Activated T-cell treated with anti-CD3 and anti-CD28 coated beads, Interleukin-2, amount 50 U/mL, for 48 hours (primary cell): ENCODE measurements at places on chromosomes 1 and 21.

DNA sequence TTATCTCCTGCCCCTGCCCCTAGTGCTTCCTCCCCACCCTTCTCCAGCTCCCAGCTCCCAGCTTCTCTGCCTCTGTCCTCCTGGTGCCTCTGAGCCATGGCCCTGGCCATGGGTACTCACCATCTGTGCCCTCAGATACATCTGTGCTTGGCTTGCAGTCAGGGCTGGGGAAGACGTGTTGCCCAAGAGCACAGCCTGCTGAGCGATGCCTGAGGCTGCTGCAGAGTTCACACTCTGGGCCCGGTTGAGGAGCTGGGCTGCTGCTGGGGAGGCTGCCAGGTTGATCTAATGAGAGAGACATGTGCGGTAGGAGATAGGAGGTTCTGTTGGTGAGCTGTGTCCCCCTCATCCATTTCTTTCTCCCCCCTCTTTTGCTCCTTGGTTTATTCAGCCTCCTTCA lies 49.4 kb upstream of the A3GALT2 start:
- no peak for DNase-seq

GRCh38 chr1:203065986-203066385 lies 19.8 kb downstream of the MYOG start:
- no peak for DNase-seq

GRCh38 chr1:185562461-185563359 lies 171.5 kb upstream of the HMCN1 start:
- no peak for DNase-seq

DNA sequence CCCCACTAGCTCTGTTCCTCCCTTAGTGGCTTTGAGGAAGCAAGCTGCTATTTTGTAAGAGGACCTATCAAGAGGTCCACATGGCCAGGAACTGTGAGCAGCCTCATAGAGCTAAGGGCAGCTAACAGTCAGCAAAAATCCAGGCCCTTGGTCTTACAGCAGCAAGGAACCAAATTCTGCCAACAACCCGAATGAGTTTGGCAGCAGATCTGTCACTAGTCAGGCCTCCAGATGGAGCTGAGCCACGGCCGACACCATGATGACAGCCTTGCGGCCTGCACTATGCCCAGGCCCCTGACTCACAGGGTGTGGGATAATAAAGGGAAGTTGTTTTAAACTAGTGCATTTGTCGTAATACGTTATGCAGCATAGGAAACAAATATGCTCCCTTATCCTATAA lies 28.0 kb upstream of the H3-3A start:
- no peak for DNase-seq

DNA sequence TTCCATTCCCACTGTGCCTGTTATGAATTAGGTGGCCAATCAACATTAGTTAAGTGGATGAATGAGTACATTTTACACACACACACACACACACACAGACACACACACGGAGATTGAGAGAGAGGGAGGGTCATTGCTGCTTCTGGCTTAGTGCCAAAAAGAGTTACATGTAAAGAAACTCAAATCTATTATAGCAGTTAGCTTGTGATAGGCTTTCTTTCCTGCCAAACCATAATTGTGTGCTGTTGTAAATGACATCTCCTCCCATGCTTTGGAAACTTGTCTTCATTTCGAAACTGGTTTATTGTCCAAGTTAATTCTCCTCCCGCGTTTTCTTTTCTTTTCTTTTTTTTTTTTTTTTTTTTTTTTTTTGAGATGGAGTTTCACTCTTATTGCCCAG lies 1.4 kb upstream of the MT1HL1 start:
- DNase-seq, result no peak

- no peak for DNase-seq
Observed at GRCh38 chr1:67652800-67653199, 32.2 kb upstream of the GADD45A start.

- DNase-seq, result no peak
Observed at GRCh38 chr1:229894532-229894931, 172.5 kb upstream of the GALNT2 start.

GRCh38 chr1:45892068-45892785 lies 88.8 kb downstream of the MAST2 start:
- no peak for DNase-seq

GRCh38 chr1:206568256-206568655 lies 44.0 kb downstream of the EIF2D start:
- DNase-seq, result peak; percentile 58

GRCh38 chr21:20971296-20971921 lies 26.8 kb upstream of the NCAM2 start:
- peak; percentile 38 for DNase-seq

DNA sequence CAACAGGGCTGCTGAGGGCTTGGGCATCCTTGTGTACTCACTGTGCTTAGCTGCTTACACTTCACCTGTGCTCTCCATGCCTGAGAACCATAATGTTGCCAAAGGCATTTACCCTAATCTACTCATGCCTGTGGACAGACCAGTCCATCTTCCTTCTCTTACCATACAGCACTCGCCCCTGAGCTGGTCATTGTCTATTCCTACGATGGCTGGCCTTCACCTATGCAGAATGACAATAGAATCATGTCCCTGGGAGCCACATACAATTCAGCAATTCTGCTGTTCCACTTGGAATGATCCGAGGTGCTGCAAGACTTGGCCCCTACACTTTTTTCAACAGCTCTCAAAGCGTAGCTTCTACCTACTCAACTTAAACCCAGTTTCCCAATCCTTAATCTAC lies 96.5 kb downstream of the PAPPA2 start:
- no peak for DNase-seq

- no peak for DNase-seq
Observed at GRCh38 chr1:177210071-177210470, 39.3 kb downstream of the BRINP2 start.

DNA sequence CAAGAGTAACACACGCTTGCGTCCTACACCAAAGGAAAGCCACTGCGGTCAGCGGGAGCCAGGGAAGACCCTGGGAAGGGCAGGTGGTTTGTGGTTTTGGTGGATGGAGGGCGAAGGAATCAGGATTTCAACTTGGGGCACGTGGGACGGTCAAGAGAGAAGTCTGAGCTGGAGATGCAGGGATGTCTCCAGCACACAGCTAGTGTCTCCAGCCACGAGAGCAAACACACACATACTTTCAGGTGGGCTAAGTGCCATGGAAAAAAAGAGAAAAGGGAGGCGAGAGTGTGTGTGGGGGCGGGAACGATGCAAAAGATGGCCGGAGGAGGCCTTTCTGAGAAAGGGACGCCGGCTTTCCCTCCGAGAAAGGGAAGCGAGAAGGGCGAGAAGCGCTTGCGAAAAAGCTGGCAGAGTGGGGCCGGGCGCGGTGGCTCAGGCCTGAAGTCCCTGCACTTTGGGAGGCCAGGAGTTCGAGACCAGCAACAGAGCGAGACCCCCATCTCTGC lies 1.4 kb upstream of the SRRM1 start:
- DNase-seq, result peak; percentile 62

DNA sequence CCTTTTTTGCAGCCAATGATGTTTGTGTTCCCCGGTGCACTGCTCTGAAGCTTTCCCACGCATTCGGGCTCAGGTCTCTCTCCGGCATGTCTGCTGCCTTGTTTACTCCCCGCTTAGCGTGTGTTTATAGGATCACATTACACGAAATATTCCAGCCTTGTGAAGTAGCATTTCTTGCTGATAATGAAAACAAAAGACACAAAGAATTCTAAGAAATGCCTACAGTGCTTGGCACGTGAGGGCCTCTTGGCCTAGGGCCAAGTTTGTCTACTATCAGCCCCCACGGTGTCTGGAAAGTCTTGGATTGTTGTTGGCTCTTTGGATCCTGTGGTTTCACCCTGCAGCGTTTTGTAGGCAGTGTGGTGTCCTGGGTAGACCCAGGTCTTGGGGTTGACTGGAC lies 11.2 kb upstream of the GSTM4 start:
- no peak for DNase-seq

DNA sequence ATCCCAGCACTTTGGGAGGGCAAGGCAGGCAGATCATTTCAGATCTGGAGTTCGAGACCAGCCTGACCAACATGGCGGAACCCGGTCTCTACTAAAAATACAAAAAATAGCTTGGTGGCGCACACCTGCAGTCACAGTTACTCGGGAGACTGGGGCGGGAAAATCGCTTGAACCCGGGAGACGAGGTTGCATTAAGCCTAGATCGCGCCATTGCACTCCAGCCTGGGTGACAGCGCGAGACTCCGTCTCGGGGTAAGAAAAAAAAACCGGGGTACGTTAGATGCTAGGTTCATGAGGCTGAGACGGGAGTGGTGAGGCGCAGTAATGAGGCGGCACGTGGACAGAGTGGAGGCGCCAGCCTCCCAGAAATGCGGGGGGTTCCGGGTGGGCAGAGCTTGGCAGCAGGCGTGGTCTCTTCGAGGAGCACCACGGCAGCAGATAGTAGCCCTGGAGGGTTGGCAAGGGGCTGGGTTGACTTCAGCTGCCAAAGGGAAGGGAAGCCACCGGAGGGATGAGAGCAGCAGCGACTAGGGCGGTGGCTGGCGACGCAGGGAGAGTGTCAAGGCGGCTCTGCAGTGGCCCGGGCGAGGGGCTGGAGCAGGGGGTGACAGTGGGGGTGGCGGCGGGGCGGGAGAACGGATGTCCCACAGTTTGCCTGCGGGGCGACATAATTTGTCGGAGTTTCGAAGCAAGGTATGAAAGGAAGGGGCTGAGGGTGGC lies 832 bp downstream of the MRPL20 start:
- DNase-seq, result no peak

DNA sequence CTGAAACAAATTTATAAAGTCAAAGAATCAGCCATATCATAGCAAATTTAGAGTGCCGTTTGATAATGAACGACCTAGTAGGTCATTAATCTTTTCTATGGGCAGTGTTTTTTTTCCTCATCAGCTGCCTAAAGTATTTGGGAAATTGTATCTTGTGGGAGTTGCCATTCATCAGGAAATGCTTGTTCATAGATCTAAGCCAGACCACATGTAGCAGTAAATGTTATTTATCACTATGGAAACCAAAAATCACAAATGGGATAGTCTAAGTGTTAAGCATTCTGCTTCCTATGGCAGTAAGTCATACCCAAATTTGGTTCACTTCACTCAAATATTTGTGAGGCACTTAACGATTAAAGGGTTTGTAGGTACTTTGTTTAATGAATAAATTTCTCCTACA lies 52.9 kb downstream of the LRRC8D start:
- no peak for DNase-seq

DNA sequence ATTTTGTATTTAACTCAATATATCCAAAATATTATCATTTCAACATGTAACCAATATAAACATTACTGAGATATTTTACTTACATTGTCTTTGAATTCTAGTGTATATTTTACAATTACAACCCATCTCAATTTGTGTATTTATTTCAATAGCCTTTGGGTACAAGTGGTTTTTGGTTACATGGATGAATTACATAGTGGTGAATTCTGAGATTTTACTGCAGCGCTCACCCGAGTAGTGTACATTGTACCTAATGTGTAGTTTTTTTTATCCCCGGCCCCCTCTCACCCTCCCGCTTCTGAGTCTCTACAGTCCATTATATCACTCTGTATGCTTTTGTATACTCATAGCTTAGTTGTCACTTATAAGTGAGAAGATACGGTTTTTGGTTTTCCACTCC lies 117.0 kb upstream of the GALNT2 start:
- no peak for DNase-seq

DNA sequence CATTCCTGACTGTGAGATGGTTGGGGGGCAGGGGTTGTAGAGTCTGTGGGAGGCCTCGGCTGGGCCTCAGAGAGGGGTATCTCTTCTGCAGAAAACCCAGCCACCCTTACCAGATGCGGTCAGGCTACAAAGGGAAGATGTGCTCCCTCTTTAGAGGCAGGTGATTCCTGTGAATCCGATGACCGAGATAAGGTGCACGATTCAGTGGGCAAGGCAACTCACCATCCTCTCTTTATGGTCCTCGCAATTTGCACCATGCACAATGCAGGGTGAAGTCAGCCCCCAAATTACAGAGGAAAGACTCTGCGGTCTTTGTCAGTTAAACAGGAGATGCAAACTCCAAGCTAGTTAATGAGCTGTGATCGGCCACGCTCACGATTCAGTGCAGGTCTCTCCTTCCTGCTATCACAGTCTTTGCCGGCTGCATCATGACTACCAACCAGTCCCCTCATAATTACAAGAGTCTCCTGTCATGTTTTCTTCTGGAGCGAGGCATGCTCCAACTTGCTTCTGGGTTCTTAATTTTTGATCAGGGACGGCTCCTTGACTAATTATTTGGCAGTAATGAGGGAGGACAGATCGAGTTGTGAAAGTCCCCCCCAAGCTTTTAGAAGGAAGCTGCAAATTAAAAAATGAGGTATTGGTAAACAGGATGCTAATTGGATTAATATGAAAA lies 12.5 kb downstream of the TP73 start:
- no peak for DNase-seq

DNA sequence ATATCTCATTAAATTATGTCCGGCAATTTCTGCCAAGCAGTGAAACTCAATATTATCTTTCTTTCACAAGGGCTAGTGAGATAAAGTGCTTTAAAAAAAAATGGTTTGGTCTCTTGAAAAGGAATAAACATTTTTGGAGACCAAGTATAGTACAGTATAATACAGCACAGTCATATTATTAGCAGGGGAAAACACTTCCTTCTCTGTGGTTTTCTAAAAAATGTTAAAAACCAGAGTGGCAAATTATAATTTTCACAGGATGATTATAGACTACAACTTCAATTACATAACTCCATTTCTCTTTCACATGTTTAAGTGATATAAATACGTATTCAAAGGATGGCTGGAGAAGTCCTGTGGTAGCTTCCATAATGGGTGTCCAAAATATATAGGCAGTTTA lies 170.3 kb upstream of the DMRTA2 start:
- DNase-seq, result no peak

DNA sequence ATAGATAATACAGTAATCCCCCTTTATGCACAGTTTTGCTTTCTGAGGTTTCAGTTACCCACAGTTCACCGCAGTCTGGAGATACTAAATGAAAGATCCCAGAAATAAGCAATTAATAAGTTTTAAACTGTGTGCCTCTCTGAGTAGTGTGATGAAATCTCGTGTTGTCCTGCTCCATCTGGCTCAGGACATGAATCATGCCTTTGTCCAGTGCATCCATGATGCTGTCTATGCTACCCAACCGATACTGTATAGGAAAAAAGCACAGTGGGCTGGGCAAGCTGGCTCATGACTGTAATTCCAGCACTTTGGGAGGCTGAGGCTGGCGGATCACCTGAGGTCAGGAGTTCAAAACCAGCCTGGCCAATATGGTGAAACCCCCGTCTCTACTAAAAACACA lies 85.0 kb upstream of the SLC2A1 start:
- no peak for DNase-seq

DNA sequence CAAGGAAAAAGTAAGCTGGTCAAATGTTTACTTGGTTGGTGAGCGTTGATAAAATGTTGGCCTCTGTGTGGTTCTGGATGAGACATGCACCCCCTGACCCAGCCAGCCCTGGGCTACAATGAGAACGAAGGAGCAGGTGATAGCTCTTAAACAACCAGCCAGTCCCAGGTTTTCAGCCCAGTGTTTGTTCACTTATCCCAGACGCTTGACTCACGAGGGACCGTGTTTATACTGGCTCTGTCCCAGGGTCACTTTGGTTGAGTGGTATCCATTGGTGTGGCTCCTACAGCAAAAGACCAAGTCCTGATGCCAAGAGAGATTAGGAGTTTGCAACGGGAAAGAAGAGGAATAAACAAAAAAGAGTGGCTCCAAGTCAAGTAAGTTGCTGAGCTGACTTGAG lies 86.9 kb downstream of the KCNJ15 start:
- no peak for DNase-seq

- no peak for DNase-seq
Observed at GRCh38 chr1:223731133-223731770, 18.9 kb downstream of the CAPN2 start.

GRCh38 chr1:116769561-116769977 lies 15.3 kb downstream of the CD2 start:
- DNase-seq, result peak; percentile 75
